NCI-H146 (cell line): ENCODE measurements at places on chromosomes 7 and 10.

- DNase-seq = no peak
Observed at GRCh38 chr7:41915871-41916270, 213.0 kb upstream of the INHBA start.

GRCh38 chr7:75712517-75713361 lies 26.0 kb downstream of the HIP1 start:
- no peak for DNase-seq

DNA sequence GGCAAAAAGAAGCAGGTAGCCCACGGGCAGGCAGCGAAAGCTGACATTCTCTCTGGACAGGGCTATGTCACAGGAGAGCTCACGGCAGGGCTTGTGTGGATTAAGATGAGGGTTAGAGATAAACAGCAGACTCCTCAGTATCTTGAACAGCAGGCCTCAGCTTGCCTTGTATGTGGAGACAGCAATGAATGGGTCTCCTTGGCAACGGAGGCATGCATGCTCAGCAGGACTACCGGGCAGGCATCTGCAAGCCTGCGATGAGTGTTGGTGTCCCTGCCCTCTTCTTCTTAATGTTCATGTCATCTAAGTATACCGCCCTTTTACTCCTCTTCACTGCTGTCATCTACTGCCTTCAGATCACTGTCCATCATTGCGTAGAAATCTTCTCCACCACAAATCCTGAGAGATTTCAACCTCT lies 81.9 kb upstream of the C1GALT1 start:
- peak; percentile 85 for DNase-seq

DNA sequence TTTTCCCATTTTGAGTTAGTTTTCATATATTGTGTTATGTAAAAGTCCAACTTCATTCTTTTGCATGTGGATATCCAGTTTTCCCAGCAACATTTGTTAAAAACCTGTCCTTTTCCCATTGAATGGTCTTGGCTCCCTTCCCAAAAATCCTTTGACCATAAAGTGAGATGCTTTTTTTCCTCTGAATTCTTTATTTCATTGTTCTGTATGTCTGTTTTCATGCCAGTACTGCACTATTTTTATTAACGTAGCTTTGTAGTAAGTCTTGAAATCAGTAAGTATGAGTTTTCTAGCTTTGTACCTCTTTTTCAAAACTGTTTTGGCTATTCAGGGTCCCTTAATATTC lies 20.0 kb downstream of the C1GALT1 start:
- no peak for DNase-seq

- no peak for DNase-seq
Observed at GRCh38 chr10:98994030-98994429, 241.6 kb downstream of the HPSE2 start.

- no peak for DNase-seq
Observed at GRCh38 chr7:151930695-151931094, 25.6 kb upstream of the GALNTL5 start.
